CD4-positive, CD25-positive, alpha-beta regulatory T cell (primary cell): ENCODE measurements at places on chromosomes 12 and 14. TPM values are rescaled to one million over a fixed set of nuclear protein-coding genes. Genes with fewer than 3 reads are reported as not detected.
A peak's percentile ranks its signal among the peaks of the same experiment; 100 is the strongest.

GRCh38 chr14:104817930-104818713 is 17.2 kb downstream of the ZBTB42 start:
- H3K4me1 ChIP-seq, result peaks cover 21% of the 10 kb centered on the region
- H3K27me3 ChIP-seq, result no peaks in the 10 kb centered on the region
- no peak for DNase-seq
- H3K4me3 ChIP-seq, result no peak overlapping the region
- H3K36me3 ChIP-seq, result no peaks in the 10 kb centered on the region

The SERPINA3 gene
- not detected for polyA plus RNA-seq

GRCh38 chr12:24838531-24838950 is 110.4 kb downstream of the BCAT1 start:
- no peak overlapping the region for H3K27ac ChIP-seq
- no peak overlapping the region for H3K4me3 ChIP-seq
- no peaks in the 10 kb centered on the region for H3K36me3 ChIP-seq
- no peaks in the 10 kb centered on the region for H3K4me1 ChIP-seq

The TRMT61A gene
- polyA plus RNA-seq, result 5.1 TPM

DNA sequence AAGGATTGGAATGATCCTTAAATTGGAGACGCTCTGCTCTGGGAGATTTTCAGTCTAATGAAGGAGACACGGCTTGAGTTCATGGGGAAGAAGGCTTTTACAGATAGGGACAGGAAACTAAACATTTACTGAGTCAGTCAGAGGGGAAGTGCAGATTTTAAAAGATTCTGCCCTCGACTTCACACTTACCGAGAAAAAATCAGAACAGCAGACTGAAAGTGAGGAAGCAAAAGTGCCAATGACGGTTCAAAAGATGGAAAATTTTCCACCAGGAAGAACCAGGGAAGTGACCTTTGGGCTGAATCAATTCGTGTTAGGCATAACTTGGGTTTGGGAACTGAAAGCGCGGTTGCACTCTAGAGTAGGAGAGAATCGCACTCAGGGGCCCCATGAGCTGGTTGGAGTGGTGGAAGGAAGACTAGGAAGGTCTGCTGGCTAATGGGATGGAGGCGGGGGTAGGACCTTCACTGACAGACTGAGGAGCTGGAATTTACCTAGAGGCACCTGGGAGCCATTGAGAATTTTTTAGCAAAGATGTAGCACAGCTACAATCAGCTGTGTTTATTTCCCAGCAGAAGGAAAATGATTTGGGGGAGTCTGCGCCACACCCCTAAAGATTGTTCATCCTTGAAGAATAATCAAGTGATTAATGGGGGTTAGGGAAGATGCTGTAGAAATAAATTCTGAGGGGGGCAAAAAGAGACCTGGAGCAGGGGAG is 1.2 kb downstream of the KCNK13 start:
- H3K4me3 ChIP-seq, result peak overlapping the region; percentile 33
- peaks cover 43% of the 10 kb centered on the region for H3K27me3 ChIP-seq
- no peak overlapping the region for H3K27ac ChIP-seq
- no peak for DNase-seq
- H3K4me1 ChIP-seq, result peaks cover 29% of the 10 kb centered on the region

The TSHR gene
- polyA plus RNA-seq, result 7.6 TPM

GRCh38 chr14:25111061-25111601 is 61.2 kb upstream of the STXBP6 start:
- H3K36me3 ChIP-seq, result no peaks in the 10 kb centered on the region
- H3K27ac ChIP-seq, result no peak overlapping the region
- H3K4me1 ChIP-seq, result no peaks in the 10 kb centered on the region
- H3K4me3 ChIP-seq, result no peak overlapping the region

DNA sequence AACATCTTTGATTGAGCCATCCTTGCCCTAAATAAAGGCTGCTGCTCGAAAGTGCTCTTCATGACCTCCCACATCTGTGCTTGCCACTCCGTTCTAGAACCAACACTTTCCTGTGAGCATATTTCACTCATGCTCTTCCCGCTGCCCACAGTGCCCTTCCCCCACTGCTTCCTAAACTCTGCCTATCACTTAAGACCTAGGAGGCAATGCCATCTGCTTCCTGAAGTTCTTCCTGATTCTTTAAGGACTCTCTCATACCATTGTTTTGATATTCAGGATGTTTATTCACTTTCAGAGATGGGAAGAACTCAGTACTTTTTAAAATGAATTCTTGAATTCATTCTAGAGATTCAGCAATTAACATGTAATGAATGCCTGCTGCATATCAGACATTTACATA is 49.9 kb downstream of the ZFYVE21 start:
- peaks cover 7% of the 10 kb centered on the region for H3K36me3 ChIP-seq
- no peaks in the 10 kb centered on the region for H3K27me3 ChIP-seq

The BBOF1 gene
- polyA plus RNA-seq, result 0.59 TPM

- no peaks in the 10 kb centered on the region for H3K27me3 ChIP-seq
- peaks cover 96% of the 10 kb centered on the region for H3K4me1 ChIP-seq
- H3K36me3 ChIP-seq, result peaks cover 33% of the 10 kb centered on the region
- peak overlapping the region; percentile 92 for H3K27ac ChIP-seq
- DNase-seq, result no peak
Observed at GRCh38 chr12:64685050-64685449, 74.2 kb downstream of the GNS start.

- DNase-seq, result no peak
- H3K27ac ChIP-seq, result no peak overlapping the region
- peaks cover 9% of the 10 kb centered on the region for H3K4me1 ChIP-seq
- peaks cover 6% of the 10 kb centered on the region for H3K36me3 ChIP-seq
- no peaks in the 10 kb centered on the region for H3K27me3 ChIP-seq
Observed at GRCh38 chr14:71348394-71348793, 441.1 kb downstream of the PCNX1 start.

The HOXC10 gene
- polyA plus RNA-seq, result not detected

The NR1H4 gene
- polyA plus RNA-seq, result not detected

DNA sequence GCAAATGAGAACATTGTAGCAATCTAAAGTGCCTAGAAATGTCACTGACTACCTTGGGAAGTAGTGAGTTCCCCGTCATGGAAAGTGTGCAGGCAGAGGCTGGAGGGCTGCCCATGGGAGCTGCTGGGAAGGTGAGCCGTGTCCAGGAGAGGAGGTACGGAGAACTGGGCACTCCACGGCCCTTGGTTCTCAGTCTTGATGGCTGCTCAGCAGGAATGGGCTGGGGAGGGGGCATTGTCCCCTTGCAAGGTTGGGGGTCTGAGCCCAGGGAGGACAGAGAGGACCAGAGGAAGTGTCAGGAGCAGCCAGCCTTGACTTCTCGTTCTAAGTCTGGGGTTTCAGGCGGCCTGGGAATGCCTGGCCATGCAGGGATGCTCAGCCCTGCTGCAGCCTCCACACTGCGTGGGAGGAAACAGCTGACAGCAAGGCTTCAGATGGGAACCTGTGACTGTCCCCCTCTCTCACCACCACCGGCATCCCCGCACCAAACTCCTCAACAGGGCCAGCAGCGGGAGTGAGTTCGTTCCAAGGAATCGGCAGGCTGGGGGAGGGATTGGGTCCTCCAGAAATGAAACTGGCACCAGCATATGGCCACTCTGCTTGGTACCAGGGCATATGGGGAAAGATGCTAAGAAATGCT is 140.2 kb downstream of the BCL11B start:
- DNase-seq, result no peak
- no peaks in the 10 kb centered on the region for H3K27me3 ChIP-seq
- no peaks in the 10 kb centered on the region for H3K4me1 ChIP-seq
- H3K4me3 ChIP-seq, result no peak overlapping the region
- H3K36me3 ChIP-seq, result peaks cover 4% of the 10 kb centered on the region

GRCh38 chr14:103524002-103524935 is 1.6 kb upstream of the CKB start:
- DNase-seq, result no peak
- H3K27me3 ChIP-seq, result no peaks in the 10 kb centered on the region
- peaks cover 35% of the 10 kb centered on the region for H3K4me1 ChIP-seq
- no peak overlapping the region for H3K4me3 ChIP-seq
- no peak overlapping the region for H3K27ac ChIP-seq

- H3K27ac ChIP-seq, result no peak overlapping the region
- no peaks in the 10 kb centered on the region for H3K4me1 ChIP-seq
- DNase-seq, result no peak
Observed at GRCh38 chr14:83287300-83287699, 1753.6 kb upstream of the SEL1L start.

The P2RX2 gene
- not detected for polyA plus RNA-seq

The POU6F1 gene
- 0.74 TPM for polyA plus RNA-seq

The NGB gene
- polyA plus RNA-seq, result not detected

The EML5 gene
- 0.15 TPM for polyA plus RNA-seq

DNA sequence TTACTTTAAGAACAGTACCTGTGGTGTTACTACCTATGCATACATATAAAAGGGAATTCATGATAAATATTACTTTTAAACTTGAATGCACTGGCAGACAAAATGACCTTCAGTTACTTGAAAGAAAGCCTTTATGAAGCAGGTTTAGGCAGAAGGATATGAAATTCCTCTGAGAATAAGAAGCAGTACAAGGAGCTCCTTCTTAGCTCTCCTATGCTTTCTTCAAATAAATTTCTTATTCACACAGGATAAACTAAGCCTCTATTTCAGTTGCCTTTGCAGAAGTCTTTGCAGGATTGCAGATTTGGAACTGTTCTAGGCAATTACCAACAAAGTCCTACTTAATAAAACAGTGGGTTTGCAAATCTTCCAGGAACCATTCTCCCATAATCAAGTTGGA is 1.0 kb downstream of the EPYC start:
- no peak for DNase-seq
- peaks cover 8% of the 10 kb centered on the region for H3K4me1 ChIP-seq
- no peaks in the 10 kb centered on the region for H3K36me3 ChIP-seq
- no peaks in the 10 kb centered on the region for H3K27me3 ChIP-seq
- H3K27ac ChIP-seq, result no peak overlapping the region

DNA sequence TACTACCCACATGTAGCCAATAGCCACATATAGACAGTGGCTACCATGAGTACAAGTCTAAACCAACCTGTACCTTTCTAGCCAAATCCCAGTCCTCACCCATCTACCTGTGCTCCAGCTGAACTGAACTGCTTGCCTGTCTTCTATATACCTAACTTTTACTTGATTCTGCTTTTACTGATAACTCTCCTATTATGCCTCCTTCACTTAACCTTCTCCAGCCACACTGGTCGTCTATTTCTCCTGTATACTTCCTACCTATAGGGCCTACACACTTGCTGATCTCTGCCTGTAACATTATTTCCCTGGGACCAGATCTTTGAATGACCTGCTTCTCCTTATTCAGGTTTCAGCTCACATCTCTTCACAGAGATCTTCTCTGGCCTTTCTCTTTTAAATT is 26.0 kb upstream of the MSRB3 start:
- no peak overlapping the region for H3K27ac ChIP-seq
- H3K36me3 ChIP-seq, result no peaks in the 10 kb centered on the region
- H3K4me3 ChIP-seq, result no peak overlapping the region

DNA sequence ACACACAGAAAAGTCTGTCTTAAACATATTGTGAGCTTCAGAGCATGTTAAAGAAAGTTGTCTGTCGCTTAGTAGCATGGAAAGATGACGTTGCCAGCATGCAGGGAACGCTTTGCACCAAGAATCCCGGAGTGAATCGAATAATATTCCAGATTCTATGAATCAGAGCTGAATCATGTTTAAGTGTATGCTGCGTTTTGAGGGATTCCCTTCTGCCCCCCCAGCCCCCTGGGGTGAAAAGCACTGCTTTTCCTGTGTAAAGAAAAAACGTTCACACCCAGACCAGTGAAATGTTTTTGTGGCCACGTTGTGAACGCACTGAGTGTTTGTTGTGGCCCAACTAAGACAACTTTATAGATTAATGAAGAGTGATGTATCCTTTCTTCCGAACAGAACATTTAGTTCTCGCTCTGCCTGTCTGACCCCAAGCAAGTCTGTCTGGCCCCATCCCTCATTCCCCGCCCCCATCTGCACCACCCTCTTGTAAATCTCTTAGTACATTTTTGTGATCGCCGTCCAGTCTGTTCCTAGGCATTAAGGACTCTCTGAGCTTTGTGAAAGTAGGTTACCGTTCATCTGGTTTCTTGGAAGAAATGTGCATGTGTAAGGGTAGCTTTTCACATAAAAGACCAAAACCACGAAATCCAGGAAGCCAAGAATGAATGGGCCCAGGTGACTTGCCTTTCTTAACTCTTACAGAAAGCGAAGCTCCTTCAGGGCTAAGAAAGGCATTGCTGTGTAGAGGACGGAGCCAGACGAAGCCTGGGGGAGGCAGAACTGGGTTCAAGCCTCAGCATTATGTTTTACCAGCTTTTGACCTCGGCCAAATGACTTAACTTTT is 103.0 kb downstream of the SAMD4A start:
- no peak for DNase-seq
- no peaks in the 10 kb centered on the region for H3K36me3 ChIP-seq
- no peak overlapping the region for H3K27ac ChIP-seq
- no peaks in the 10 kb centered on the region for H3K4me1 ChIP-seq
- no peak overlapping the region for H3K4me3 ChIP-seq
- no peaks in the 10 kb centered on the region for H3K27me3 ChIP-seq

The CD63 gene
- polyA plus RNA-seq, result 145 TPM

DNA sequence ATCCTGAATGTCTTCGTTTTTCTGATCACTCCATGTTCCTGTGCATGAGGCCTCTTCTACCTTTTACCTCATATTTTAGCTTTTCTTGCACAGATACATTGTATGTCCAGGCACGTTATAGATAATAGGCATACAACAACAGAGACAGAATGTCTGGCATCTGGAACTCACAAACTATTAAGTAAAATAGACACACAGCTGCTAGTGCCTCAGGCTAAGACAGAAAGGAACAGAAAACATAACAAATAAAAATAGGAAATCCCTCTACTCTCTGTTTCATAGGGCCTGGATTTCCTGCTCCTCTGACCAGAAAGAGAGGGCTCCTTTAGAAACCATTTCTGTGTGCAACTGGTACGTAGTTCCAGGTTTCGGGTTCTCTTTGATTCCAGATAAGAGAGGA is 48.6 kb downstream of the ATXN7L3B start:
- no peaks in the 10 kb centered on the region for H3K36me3 ChIP-seq
- DNase-seq, result no peak
- H3K27ac ChIP-seq, result no peak overlapping the region

GRCh38 chr12:124480469-124481256 is 86.7 kb downstream of the NCOR2 start:
- H3K4me3 ChIP-seq, result no peak overlapping the region
- no peak overlapping the region for H3K27ac ChIP-seq
- DNase-seq, result no peak
- H3K27me3 ChIP-seq, result no peaks in the 10 kb centered on the region
- H3K36me3 ChIP-seq, result peaks cover 14% of the 10 kb centered on the region

The TRHDE gene
- not detected for polyA plus RNA-seq

The ZNF605 gene
- polyA plus RNA-seq, result 0.83 TPM

The CYP27B1 gene
- 0.14 TPM for polyA plus RNA-seq

- no peak overlapping the region for H3K4me3 ChIP-seq
- no peak overlapping the region for H3K27ac ChIP-seq
- no peaks in the 10 kb centered on the region for H3K4me1 ChIP-seq
- no peak for DNase-seq
Observed at GRCh38 chr14:29648045-29648444, 279.6 kb downstream of the PRKD1 start.

The SDS gene
- not detected for polyA plus RNA-seq

- H3K27me3 ChIP-seq, result no peaks in the 10 kb centered on the region
- no peaks in the 10 kb centered on the region for H3K36me3 ChIP-seq
- no peak overlapping the region for H3K27ac ChIP-seq
- DNase-seq, result no peak
- H3K4me1 ChIP-seq, result peaks cover 7% of the 10 kb centered on the region
- no peak overlapping the region for H3K4me3 ChIP-seq
Observed at GRCh38 chr12:51419425-51420193, 5.0 kb upstream of the SLC4A8 start.
